BE2C (cell line): ENCODE measurements at places on chromosomes 6 and 20.

GRCh38 chr6:80250391-80250997 lies 144.0 kb downstream of the BCKDHB start:
- no peak for DNase-seq

DNA sequence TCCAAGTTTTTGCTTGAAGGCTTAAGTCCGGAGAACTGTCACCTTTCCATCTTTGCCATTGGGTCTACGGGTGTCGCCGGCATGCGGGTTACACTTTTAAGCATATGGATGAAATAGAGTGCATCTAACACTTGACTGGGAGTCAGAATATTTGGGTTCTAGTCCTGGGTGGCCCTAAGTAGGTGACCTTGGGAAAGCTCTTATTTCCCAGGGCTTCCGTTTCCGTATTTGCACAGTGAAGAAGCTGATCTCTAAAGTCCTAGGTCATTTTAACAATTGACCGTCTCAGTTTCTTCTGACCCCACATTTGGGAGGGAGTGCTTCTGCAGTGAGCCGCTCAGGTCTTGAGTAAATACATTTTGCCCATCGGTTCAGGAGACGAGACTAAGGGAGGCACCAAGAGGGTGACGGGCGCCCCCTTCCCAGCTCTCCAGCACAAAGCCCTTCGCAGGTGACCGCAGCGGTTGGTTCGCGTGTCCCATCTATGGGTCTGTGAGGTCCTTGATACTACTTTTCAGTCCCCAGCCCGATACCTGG lies 651 bp upstream of the BLTP3A start:
- DNase-seq, result peak; percentile 53

- DNase-seq, result no peak
Measured at GRCh38 chr6:130895516-130895915, 68.3 kb downstream of the SMLR1 start.

DNA sequence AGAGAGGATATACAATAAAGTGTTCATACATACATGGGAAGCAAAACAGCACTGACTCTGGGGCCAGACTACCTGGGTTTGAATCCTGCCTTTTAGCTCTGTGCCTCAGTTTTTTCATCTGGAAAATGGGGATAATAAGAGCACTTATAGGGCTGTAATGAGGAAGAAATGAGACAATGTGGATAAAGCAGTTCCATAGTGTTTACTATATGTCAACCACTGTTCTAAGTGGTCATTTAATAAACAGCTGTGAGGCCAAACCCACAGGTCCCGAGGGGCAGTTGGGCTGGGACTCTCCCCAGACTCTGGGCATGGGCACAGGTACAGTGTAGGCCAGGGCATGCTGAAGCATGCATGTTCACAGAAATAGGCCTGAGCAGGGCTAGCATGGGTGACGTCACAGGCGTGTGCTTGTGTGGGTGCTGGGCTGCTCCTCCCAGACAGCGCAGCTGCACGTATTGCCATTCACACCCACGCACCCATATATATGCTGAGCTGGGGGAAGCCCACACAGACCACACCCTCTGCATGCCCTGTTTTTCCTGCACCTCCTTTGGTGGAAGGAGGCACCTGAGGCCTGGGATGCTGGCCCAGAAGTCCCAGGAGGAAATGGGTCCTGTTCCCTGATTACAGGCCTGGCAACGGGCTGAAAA lies 3.5 kb upstream of the PLCG1 start:
- DNase-seq, result no peak

GRCh38 chr6:131023834-131024504 lies 39.1 kb downstream of the EPB41L2 start:
- no peak for DNase-seq

- no peak for DNase-seq
Measured at GRCh38 chr6:157613011-157613522, 210.0 kb upstream of the SNX9 start.

GRCh38 chr6:44189257-44189656 lies 27.5 kb upstream of the MYMX start:
- no peak for DNase-seq

DNA sequence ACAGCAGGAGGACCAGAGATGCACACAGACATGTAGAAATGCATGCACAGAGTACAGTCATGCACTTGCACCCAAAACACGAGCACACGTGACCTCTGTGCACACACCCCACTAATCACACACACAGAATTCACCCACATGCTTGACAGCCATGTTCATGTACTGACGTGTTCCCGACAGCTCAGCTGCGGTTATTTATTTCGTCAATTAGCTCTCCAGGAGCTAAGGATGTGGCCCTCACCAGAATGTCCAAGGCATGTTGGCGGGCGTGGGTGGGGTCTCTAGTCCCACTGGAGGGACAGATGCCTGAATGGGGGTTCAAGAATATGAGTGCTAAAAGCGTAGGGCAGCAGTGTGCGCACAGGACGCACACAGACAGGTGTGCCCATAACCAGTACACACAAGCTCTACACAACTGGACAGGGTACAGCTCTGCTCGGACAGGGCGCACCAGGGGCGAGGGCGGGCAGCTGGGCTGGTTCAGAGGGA lies 571 bp upstream of the PRPF6 start:
- no peak for DNase-seq

GRCh38 chr20:25076731-25077609 lies 5.0 kb downstream of the VSX1 start:
- no peak for DNase-seq

DNA sequence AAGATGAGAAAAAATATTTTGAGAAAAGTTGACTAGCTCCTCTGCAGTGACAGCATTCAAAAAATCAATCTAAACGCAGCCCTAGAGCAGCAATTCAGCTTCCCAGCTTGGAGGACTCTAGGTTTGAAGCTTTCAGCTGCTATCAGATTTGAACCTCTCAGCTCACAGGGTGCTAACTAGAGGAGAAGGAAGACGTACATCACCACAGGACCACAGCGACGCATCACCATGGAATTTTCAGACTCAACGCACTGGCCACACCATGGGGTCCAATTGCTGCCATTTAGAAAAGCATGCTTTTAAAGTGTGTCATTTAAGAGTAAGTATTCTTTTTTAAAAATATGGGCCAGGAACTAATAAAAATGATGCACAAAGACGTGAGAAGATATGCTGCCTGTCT lies 45.0 kb upstream of the FUCA2 start:
- DNase-seq, result no peak

- DNase-seq, result no peak
Measured at GRCh38 chr6:20237677-20238460, 25.6 kb upstream of the MBOAT1 start.

GRCh38 chr6:20751293-20751935 lies 217.2 kb downstream of the CDKAL1 start:
- DNase-seq, result no peak

DNA sequence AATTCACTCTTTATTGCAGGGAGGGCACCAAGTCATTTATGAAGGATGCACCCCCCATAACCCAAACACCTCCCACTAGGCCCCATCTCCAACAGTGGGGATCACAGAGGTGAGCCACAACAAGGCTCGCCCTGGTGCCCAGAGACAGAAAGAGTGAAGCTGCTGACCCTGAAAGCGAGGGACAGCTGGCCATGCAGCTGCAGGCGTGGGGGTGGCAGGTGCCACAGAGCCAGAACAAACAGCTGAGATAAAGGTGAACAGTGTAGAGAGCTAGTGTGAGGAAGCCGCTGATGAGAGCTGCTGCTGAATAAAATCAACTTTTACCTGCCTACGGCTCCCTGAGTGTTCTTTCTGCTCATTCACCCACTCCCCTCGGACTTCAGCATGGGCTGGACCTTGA lies 18.8 kb upstream of the RGS17 start:
- no peak for DNase-seq

DNA sequence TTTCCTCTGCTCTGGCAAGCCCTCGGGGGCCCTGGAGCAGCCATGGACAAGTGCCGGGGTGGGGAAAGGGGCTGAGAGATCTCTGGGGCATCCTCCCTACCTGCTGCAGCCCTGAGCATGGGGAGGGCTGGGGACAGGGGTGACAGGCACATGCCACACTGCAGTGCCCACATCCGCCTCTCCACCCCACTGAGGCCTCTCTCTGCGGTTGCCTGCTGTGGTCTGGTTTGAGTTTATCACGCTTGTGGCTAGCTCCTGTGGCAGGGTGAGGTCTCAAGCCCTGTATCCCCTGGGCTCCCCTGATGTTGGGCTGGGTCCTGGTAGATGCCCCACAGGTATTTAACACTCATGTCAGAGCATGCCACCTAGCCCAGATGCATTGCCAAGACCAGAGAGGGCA lies 52.9 kb upstream of the MLN start:
- no peak for DNase-seq

GRCh38 chr6:159035891-159036290 lies 8.9 kb downstream of the TAGAP start:
- no peak for DNase-seq

GRCh38 chr6:1869308-1869707 lies 259.6 kb downstream of the FOXC1 start:
- no peak for DNase-seq

DNA sequence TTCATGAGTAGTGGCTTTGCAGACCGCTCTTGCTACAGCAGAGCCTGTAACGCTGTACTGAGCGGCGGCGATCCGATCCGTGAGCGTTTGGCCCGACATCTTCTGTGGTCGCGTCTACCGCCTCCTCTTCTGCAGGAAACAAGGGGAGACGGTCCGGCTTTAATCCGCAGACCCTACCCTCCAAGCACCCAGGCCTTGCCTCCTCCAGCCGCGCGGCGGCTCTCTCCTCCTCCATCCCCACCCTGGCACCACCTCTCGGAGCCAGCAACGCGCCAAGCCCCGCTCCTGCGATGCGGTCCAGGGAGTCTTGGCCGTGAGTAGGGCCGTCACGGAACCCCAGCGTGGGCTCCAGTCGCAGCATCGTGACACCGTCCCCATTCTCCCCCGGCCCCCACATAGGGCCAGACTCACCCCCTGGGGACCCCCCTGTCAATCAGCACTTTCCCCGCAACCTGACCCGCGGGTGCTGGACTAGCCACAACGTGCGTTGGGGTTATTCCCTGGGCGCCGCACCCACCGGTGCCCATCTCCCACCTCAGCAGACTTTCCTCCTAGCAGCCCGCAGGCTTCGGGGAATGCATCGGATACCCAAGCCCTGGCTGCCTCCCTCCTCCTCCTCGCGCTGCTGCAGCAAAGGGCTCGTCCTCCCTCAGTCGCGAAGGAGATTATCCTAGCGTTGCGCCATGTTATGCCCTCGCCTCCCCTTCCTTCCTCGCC lies 914 bp downstream of the SNAP91 start:
- peak; percentile 71 for DNase-seq

DNA sequence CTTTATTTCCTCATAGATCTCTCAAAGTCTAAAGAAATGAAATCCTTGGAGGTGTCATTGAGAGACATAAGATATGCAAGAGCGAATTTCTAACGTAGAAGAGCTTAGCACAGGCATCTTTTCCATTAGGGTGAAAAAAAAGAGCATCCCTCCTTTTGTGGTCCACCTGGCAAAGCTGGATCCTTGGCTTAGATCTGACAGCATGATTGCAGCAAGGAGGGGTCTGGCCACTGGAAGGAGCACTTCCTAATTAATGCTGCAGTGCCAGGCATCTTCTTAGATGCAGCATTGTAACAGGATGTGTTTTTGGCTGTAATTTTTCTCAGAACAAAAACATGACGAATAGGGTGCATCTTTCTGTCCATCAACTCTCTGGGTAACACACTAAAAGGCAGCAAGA lies 60.1 kb upstream of the TFAP2D start:
- no peak for DNase-seq

- peak; percentile 41 for DNase-seq
Measured at GRCh38 chr6:4732691-4733315, 43.4 kb upstream of the CDYL start.

DNA sequence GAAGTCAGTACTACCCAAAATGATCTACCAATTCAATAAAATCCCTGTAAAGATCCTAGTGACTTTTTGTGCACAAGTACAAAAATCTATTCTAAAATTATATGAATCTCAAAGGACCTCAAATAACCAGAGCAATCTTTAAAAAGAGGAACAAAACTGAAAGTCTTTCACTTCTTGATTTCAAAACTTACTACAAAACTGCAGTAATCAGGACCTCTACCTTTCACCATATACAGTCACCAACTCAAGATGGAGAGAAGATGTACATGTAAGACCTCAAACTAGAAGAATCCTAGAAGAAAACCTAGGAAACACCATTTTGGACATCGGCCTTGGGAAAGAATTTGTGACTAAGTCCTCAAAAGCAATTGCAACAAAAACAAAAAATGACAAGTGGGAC lies 109.5 kb upstream of the CD93 start:
- DNase-seq, result no peak

DNA sequence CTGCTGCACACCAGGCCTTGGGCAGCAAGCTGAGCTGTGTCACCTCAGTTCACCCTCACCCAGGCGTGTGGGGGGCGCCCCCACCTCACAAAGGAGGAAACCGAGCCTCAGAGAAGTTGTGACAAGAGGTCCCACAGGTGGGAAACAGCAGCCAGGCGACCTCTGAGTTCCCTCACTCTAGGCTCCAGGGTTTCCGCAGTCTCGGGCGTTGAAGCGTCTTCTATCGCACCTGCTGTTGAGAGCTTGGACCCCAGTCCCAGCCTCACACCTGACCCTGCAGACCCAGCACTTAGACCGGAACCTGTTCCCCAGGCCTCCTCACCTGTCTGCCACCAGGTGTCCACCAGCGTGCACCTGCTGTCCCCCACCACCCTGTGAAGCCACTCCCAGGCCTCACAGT lies 22.3 kb upstream of the APMAP start:
- DNase-seq, result no peak

GRCh38 chr6:74932232-74932888 lies 273.5 kb downstream of the COL12A1 start:
- no peak for DNase-seq

DNA sequence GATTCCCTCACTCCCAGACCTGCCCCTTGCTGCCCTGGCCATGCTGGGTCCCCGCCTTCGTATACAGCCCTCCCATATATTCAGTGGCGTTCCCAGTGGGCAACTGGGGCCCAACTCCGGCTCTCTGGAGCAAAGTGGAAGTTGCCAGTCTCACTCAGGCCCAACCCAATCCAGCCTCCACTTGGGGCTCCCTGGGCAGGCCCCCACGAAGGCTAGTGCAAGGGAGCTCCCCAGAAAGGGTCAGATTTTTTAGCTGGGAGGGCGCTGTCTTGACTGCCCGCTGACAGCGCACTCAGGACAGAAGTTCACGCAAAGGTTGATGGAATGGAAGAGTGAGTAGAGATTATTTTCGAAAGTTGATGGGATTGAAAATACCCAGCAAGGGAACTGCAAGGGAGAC lies 5.9 kb downstream of the TP53TG5 start:
- no peak for DNase-seq

DNA sequence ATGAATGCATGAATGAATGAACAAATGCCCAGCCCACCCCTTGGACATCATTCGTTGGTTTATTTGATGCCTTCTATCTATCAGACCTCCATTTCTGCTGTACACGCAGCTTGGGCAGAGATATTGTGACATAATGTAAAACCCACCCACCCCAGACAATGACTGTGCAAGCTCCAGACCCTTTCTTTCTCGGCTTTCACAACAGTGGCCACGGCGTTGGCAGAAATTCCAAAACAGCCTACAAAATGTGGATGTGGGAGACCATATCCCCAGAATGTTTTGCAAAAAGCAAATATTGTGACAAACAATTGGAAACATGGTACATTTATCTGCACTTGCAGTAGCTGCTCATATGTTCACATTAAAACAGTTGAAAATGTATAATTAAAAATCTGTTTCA lies 162.0 kb upstream of the MAFB start:
- no peak for DNase-seq
